ENCODE measurements at places on chromosomes 11 and 22. TPM values are rescaled to one million over a fixed set of nuclear protein-coding genes. Genes with fewer than 3 reads are reported as not detected.

- 0 out of 2 replicates have a peak, but pooled peaks cover 3% of the 10 kb centered on the region for H3K36me3 ChIP-seq
- DNase-seq = no peak
- H3K27ac ChIP-seq = no peak overlapping the region
Observed at GRCh38 chr11:93193731-93194130, 4.1 kb downstream of the SLC36A4 start.

SLC16A8 gene
- not detected for total RNA-seq

GRCh38 chr22:36480941-36481392, 473 bp downstream of the TXN2 start:
- DNase-seq = no peak
- peaks cover 3% of the 10 kb centered on the region for H3K4me1 ChIP-seq
- H3K4me3 ChIP-seq = peak overlapping the region; percentile 64

- H3K4me3 ChIP-seq = peak within 1 kb of the TSS; percentile 87
- no peaks in the 10 kb centered on the region for H3K27me3 ChIP-seq
- peak; percentile 78 for DNase-seq
- peaks cover 5% of the 10 kb centered on the region for H3K36me3 ChIP-seq
- H3K4me1 ChIP-seq = peaks cover 10% of the 10 kb centered on the region
Observed at GRCh38 chr11:104968355-104968855, at the start of gene CASP4. CASP4 (minus strand) TSS chr11:104968574; CDS start chr11:104968525, 49 bp downstream.

DNA sequence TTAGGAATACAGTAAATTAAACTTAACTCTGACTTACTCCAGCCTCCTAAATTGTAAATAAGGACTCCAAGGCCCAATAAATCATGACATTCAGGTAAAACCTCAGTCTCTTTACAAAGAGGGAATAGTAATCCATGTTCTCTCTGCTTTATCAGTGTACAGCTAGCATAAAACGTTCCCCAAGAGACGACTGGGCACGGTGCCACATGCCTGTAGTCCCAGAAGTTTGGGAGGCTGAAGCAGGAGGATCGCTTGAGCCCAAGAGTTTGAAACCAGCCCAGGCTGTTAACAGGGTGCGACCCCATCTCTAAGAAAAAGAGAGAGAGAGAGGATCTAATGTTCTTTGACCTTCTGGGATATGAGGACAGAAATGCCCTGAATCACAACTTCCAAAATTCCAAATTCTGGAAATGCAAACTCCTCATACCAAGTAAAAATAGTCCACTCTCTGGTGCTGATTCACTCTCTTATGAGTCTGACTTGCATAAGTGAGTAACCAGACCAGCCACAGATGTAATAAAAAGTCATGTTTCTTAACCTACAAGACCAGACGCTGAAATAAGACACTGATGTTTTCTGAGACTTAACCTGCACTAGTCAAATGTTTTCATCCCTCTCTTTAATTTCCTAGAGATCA, 25.5 kb downstream of the NNMT start:
- no peak overlapping the region for H3K4me3 ChIP-seq
- no peaks in the 10 kb centered on the region for H3K36me3 ChIP-seq
- H3K4me1 ChIP-seq = peaks cover 7% of the 10 kb centered on the region
- H3K27me3 ChIP-seq = no peaks in the 10 kb centered on the region
- DNase-seq = peak; percentile 91

CREBZF gene
- total RNA-seq = 12.5 TPM

- no peak for DNase-seq
- no peak overlapping the region for H3K4me3 ChIP-seq
- H3K27me3 ChIP-seq = no peaks in the 10 kb centered on the region
- H3K36me3 ChIP-seq = no peaks in the 10 kb centered on the region
Observed at GRCh38 chr11:134882141-134882540, 470.1 kb upstream of the B3GAT1 start.

DNA sequence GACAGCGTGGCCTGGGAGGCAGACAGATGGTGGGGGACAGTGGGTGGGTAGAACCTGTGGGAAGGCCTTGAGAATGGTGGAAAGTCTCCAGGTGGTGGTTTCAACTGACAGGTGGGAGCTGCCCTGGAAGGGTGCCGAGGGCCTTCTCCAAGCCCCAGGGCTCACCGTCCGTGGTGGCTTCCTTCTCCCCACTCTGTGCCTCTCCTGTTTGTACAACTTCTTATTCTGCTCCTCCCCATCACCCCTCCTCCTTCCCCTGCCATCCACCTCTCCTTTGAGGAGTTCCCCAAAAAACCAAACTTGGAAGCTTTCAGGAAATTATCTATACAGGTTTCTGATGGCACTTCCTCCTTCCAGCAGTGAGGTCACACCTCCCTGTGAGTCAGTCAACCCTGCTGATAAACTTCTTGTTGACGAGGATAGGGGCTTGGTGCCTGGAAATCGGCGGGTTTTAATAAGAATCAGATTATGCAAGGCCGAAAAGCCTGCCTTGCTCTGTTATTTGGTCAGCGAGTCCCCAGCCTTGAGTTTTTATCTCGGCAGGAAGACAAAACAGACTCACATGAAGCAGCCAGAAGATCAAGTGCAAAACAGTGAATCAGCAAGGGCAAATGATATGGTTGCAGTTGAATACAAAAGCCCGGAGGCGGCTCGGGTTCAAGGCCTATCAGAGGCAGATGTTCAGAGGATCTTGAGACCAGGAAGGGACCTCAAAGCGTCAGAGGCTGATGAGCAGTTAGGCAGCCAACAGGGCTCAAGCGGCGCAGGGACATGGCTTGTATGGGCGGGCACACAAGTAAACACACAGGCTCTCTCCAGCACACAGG, 9.5 kb upstream of the ST3GAL4 start:
- DNase-seq = peak; percentile 75
- no peaks in the 10 kb centered on the region for H3K27me3 ChIP-seq
- H3K27ac ChIP-seq = peak overlapping the region; percentile 42

DNA sequence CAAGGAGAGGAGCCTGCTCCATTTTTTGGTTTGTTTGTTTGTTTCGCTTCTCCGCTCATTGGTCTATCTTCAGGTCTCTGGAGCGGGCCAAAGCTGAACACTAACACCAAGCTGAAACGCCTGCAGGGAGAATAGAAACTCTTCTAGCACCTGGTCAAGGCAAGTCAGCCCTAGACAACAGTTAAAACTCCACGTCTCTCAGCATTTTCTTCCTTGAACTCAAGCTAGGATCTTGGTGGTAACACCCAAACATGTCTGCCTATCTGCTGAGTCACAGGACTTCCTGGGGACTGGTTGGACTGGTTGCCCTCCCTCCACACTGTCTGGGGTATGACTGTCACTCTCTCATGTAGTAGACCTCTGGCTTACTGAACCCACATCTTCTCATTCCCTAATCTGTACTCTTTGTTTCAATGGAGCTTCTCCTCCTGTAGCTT, 23.9 kb upstream of the RBFOX2 start:
- peaks cover 14% of the 10 kb centered on the region for H3K4me1 ChIP-seq
- no peaks in the 10 kb centered on the region for H3K27me3 ChIP-seq
- no peaks in the 10 kb centered on the region for H3K36me3 ChIP-seq
- H3K4me3 ChIP-seq = no peak overlapping the region
- no peak overlapping the region for H3K27ac ChIP-seq

ASPHD2 gene
- total RNA-seq = 1.3 TPM

DNA sequence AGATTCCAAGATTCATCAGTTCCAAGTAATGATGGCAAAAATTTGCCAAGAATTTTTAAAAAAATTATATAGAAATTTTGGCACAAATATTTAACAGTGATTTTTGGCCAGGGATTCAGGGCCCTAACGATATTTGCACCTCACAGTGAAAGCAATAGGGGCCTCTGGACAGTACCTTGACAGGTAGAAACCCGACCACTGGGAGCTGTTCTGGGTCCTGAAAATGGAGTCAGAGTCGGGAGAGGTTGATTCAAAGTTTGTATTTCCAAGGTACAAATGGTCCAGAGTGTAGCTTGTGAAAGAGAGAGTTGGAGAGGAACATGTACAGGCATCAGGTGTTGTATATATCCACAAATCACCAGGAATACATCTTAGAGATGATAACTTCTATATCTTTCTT, 41.6 kb downstream of the MRGPRX2 start:
- no peaks in the 10 kb centered on the region for H3K27me3 ChIP-seq
- no peak overlapping the region for H3K4me3 ChIP-seq
- no peaks in the 10 kb centered on the region for H3K36me3 ChIP-seq
- DNase-seq = no peak

TNNT3 gene
- not detected for total RNA-seq

GUCY1A2 gene
- total RNA-seq = under 0.01 TPM

DNA sequence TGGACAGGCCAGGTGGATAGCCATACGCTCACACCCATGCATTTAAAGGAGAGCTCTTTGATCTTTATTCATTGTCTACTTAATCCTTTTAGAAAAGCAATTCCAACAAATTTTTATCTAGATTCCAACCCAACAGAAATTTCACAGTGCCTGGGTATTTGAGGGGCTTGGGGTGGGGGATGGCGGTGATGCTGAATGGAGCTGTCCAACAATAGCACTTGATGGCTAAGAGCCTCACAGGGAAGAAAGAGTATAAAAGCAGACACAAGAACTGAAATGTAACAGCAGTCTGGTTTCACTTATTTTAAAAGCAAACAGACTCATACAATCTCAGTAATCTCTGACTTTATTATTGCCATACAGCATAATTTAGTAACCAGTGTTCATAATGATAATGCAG, 101.8 kb upstream of the SORL1-AS1 start:
- DNase-seq = no peak
- H3K27ac ChIP-seq = no peak overlapping the region
- H3K4me3 ChIP-seq = no peak overlapping the region
- no peaks in the 10 kb centered on the region for H3K27me3 ChIP-seq

DNA sequence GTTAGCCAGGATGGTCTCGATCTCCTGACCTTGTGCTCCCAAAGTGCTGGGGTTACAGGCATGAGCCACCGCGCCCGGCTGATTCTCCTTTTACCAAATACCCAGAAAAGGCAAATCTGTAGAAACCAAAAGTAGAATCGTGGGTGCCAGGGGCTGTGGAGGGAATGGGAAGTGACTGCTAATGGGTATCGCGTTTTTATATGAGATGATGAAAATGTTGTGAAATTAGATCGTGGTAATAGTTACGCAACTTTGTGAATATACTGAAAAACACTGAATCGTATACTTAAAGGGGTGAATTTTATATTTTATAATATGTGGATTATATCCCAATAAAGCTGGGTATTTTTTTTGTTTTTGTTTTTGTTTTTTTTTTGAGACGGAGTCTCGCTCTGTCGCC, 48.2 kb upstream of the CREB3L1 start:
- H3K27me3 ChIP-seq = 0 out of 2 replicates have a peak, but pooled peaks cover 1% of the 10 kb centered on the region
- H3K36me3 ChIP-seq = no peaks in the 10 kb centered on the region
- no peak overlapping the region for H3K4me3 ChIP-seq
- no peak overlapping the region for H3K27ac ChIP-seq

DNA sequence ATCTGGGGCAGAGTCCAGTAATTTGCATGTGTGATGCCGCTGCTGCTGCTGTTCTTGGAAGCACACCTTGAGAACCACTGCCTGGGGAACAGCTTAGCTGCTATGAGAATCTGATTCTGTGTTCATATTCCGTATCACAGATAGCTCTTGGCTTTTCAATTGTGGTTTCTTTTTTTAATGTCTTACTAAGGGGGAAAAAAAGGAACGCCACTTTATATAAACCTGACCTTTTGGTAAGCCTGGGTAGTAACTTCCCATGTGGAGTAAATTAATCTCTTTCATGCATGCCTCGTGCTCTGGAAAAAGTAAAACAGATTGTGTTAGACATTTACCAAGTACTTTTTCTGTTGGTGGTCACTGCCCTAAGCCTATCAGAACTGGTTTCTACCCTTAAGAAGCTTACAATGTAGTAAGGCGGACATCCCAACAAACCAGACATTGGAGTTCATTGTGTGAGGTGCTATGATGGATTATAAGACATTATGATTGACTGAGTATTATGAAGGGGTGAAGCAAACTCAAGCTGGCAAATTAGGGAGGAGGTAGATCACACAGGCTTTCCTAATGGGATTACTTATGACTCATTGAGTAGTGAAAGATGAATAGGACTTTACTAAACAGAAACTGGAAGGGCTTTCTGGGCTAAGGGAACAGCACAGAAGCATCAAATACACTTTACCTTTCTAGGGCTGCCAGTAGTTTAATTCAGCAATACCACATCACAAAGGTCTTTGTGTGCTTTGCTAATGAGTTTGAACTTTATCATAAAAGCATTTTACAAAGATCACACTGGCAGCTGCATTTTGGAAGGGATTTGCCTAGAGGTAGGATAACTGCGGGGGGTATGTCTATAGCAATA, 64.7 kb downstream of the MAML2 start:
- no peaks in the 10 kb centered on the region for H3K27me3 ChIP-seq
- H3K36me3 ChIP-seq = no peaks in the 10 kb centered on the region
- H3K4me1 ChIP-seq = peaks cover 14% of the 10 kb centered on the region
- no peak overlapping the region for H3K27ac ChIP-seq
- H3K4me3 ChIP-seq = no peak overlapping the region

- no peak overlapping the region for H3K27ac ChIP-seq
- H3K36me3 ChIP-seq = no peaks in the 10 kb centered on the region
- no peak overlapping the region for H3K4me3 ChIP-seq
- no peak for DNase-seq
- no peaks in the 10 kb centered on the region for H3K4me1 ChIP-seq
Observed at GRCh38 chr11:69881467-69882269, 62.5 kb upstream of the FGF3 start.

DNA sequence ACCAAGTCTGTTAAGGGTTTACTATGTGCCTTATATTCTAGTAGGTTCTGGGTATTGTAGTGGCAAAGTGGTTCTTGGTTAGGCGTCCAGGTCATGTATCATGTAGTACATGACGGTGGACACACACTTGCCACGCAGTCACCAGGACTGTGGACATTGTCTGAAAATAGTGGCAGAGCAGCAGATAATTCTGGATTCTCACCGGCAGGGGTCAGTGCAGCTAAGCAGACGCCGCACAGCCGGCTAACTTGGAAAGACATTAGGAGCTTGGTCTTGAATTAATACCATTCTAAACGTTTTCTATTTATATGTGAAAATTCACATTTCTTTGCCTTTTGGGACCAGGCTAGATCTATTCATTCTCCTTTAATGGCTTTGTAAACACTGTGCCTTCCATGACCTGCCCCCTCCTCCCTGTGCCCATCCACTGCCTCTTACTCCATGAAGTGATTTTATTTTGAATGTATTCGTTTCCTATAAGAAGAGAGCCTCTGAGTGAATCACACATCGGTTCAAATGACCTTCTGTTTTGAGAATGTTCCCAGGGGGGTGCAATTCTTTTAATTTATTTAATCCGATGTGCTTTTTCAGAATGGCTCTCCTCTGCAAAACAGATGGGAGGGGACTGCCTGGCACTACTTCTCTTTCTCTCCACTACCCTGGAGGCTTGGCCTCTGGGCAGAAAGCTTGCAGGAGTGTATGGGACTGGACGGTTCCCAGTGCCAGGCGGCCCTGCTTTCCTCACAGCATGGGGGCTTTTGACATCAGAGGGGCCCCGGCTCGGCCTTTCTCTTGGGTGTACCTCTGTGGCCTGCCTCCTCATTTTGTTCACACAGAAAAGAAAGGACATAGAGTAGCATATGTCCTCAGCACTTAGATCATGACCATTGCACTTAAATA, 378.0 kb downstream of the NTM start:
- H3K4me1 ChIP-seq = peaks cover 17% of the 10 kb centered on the region
- no peaks in the 10 kb centered on the region for H3K36me3 ChIP-seq
- no peak overlapping the region for H3K27ac ChIP-seq
- H3K27me3 ChIP-seq = no peaks in the 10 kb centered on the region
- no peak overlapping the region for H3K4me3 ChIP-seq

Measured in IMR-90 (cell line).